ENCODE measurements at places on chromosomes 1 and 21.

GRCh38 chr21:14482165-14482564 lies 64.0 kb downstream of the SAMSN1 start:
- peak; percentile 66 for DNase-seq

DNA sequence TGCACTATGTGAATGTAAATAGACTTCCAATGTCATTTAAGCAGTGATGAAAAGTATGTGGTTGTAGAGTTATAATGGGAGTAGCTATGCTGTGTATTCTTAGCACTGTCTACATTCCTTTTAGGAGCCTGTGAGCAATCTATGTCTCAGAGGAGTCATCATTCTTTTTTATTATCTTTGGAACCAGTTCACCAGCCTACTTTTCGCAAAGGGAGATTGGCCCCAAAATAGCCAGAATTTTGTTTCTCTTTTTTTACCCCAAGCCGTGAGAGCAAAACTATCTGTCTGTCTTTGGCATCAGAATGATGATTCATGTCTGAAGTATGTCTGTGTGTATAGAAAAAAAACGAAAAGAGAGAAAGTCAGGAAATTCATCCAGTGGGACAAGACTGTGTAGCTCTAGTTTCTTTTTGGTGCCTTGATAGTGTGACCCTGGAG lies 44.2 kb downstream of the OSBPL9 start:
- no peak for DNase-seq

DNA sequence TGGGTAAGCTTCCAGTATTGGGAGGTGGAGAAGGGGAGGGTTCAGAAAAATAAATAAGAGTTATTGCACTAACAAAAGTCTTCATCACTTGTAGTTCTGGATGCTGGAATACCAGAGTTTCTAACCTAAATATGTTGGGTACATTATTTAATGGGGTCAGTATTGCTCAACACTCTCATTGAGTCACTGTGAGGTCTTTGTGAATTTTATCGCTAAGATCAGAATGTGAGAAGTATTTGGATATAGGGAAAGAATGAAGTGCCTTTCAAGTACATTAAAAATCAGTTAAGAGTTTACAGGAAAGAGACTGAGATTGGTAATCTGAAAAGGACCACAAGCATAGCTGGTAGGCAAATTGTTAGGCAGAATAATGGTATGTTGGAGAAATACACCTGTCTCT lies 8.8 kb downstream of the SNRPE start:
- DNase-seq = no peak

- no peak for DNase-seq
These were observed 21.3 kb upstream of the COL16A1 start for GRCh38 chr1:31725134-31725533.

- no peak for DNase-seq
These were observed 24.8 kb upstream of the ZMYM4 start for GRCh38 chr1:35243691-35244090.

GRCh38 chr1:93977598-93977945 lies 68.3 kb upstream of the GCLM start:
- no peak for DNase-seq

GRCh38 chr1:99004861-99005442 lies at the start of gene PLPPR5:
Gene PLPPR5, minus strand, starts transcription at chr1:99004861. Its CDS starts 190 bp downstream, at chr1:99004671.
- DNase-seq = no peak

- no peak for DNase-seq
These were observed 1.8 kb downstream of the FHL3 start for GRCh38 chr1:38003261-38004250.

- DNase-seq = no peak
These were observed 424.5 kb downstream of the NEGR1 start for GRCh38 chr1:71857862-71858261.

DNA sequence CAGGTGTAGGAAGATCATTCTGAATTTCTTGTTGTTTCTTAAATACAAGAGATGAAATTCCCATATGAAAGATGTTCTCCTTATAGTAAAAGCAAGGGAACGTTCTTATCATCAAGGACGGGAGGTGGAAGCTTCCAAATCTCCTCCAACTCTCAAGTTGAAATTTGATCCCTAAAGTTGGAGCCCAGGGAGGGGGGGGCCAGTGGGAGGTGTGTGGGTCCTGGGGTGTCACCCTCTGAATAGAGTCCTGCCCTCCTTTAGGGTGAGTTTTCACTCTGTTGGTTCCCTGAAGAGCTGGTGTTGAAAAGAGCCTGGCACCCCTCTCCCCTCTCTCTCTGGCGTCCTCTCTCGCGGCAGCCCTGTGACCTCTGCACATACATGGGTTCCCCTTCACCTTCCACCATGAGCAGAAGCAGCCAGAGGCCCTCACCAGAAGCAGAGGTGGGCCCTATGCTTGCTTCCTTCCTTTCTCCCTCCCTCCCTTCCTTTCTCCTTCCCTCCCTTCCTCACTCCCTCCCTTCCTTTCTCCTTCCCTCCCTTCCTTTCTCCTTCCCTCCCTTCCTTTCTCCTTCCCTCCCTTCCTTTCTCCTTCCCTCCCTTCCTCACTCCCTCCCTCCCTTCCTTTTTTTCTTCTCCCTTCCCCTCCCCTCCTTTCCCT lies 10.0 kb upstream of the TRIM17 start:
- no peak for DNase-seq

- DNase-seq = no peak
These were observed 36.6 kb downstream of the PLXNA2 start for GRCh38 chr1:208207388-208208131.

DNA sequence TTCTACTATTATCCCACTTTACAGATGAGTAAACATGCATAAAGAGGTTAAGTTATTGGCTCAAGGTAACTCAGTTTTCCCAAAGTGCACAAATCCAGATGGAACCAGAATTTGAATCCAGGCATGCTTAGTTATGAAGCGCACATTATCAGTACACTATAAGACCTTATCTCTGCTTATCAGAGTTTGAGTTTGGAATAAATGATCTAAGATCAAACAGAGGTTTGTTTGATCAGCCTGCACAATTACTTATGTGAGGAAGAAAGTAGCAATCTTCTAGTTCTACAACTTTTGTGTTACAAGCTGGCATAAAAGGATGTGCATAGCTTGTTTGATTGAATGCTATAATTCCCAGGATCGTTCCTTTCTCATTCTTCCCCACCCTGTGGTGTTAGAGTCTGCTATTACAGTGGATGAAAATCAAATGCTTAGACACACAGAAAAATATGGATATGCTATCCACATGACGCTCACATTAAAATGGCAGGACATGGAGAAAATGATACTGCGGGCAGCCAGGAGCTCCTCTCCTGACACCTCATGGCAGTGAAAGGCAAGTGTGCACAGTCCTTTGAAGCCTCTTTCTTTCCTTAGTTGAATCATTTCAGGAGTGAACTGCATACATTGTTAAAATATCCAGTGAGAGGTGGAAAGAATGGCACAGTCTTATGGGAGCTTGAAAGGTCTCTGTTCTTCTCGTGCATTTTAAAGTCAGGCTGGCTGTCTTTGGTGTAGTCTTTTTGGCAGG lies 23.9 kb upstream of the PBX1 start:
- DNase-seq = no peak

DNA sequence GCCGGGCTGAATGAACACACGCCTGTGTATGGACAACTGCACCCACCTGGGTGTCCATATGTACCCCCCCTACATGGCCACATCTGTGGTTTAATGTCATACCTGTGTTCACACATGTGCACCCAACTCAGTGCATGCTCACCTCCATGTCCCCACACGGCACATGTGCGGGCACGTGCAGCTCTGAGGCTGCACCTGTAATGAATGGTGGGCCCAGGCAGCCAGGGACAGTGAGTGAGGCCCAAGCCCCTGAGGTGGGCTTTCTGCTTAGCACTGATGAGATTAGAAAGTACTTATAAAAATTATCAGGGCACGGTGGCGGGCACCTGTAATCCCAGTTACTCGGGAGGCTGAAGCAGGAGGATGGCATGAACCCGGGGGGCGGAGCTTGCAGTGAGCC lies 42.5 kb upstream of the CSF3R start:
- DNase-seq = no peak

DNA sequence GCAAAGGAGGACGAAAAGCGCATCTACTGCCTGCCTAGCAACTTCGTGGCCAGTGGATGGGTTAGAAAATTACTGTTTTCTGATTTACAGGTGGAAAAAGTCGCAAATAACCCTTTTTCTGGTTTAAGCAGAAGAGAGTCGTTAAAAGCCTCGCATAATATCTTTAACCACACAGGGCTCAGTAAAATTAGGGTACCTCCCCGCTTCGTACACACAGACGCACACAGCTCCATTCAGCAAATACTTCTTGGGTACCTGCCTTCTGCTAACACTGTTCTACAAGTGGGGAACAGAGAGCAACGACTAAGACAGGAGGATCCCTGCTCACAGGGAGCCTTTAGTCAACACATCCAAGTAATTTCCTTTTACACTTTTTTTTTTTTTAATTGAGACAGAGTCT lies 704 bp downstream of the ALG6 start:
- DNase-seq = peak; percentile 3

GRCh38 chr1:6183520-6183989 lies 3.4 kb upstream of the CHD5 start:
- no peak for DNase-seq

DNA sequence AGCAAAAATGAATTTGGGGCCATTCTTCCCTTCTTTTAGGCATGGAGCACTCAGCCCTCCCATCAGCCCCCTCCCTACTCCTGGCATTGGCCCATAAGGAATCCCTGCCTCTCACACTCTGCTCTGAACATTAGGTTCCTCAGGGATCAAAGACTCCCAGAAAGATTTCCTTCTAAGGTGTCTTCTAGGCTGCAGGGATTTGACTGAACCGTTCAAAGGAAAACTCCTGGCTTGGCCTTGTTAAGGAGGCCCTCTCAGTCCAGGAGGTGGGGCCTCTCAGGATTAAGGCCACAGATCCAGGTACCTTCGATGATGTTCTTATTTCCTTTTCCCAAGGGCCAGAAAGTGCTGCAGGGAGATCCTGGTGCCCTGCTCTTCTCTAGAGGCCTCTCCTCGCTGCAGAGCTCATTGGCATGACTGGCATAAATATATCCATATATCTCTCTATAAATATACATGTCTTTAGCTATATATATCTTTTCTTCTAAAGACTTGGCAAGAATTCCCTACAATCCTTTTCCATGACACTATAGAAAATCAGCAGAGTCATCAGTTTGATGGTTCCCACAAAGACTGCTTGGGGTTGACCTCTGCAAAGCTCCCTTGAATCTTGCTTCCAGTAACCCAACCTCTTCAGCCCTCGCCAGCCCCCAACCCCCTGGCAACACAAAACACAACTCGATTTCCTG lies 59.1 kb downstream of the PLXNA2 start:
- no peak for DNase-seq

DNA sequence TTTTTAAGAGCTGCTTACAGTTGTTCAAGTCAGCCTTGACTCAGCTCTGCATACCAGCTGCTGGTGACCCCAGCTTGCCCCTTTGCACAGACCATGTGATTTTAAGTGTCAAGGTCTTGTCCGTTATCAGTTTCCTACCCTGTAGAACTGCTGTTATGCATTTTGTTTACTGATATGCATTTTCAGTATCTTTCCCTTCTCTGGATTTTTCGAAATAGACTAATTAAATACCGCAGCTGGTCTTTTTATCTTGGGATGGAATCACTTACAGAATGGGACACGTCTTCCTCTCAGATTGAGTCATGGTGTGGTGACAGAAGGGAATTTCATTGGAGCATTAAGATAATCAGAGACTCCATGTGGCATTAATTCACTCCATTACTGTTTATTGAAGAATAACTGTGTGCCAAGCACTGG lies 145.6 kb downstream of the FMN2 start:
- DNase-seq = no peak

DNA sequence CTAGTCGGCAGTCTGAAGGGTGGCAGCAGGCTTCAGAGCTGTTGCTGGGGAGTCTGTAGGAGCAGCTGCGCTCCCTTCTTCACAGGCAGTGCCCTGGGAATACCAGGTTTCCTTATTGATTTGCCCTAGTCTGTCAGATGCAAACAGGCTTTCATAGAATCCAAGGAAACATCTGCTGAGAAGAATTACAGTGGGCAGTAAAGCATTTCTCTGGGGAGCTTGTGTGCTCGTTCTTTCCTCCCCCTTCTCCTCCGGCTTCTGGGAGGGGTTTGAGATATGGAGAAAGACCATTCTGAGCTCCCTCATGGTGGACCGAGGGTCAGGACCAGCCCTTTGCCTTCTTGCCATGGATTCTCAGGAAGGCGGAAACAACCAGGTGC lies 25.4 kb upstream of the PARP1 start:
- no peak for DNase-seq

GRCh38 chr1:235434001-235434400 lies 66.8 kb downstream of the TBCE start:
- DNase-seq = no peak

GRCh38 chr1:59310549-59311250 lies 13.8 kb downstream of the FGGY start:
- no peak for DNase-seq

- no peak for DNase-seq
These were observed 112.6 kb downstream of the MACF1 start for GRCh38 chr1:39317111-39317510.

DNA sequence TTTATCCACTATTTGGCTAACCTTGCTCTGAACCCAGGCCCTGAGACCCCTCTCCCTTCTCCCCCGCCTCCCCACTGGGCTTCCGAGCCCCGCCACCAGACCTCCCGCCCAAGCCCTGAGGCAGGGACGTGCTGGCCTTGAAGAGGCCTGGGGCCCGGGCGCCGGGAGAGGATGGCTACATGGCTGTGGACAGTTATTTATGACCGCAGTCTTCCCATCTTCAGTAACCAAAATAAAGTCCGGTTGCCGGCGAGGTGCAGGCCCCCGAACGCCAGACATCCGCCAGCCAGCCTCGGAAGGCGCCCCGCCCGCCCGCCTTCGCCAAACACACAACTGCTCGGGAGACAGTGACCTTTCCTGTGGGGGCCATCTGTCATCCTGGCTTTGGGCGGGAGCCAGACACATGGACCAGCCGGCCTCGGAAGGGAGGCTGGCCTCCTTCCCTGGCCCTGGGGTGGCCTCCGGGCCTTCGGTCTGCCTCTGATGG lies 69.0 kb downstream of the DHRS3 start:
- DNase-seq = no peak

- DNase-seq = no peak
These were observed 37.7 kb downstream of the SYF2 start for GRCh38 chr1:25194572-25195020.

GRCh38 chr1:36125129-36125991 lies at the start of gene COL8A2:
Gene COL8A2, minus strand, starts transcription at chr1:36125222. Its CDS starts 24,980 bp downstream, at chr1:36100242.
- no peak for DNase-seq

- DNase-seq = no peak
These were observed 4.8 kb upstream of the CAMSAP2 start for GRCh38 chr1:200733907-200734306.

DNA sequence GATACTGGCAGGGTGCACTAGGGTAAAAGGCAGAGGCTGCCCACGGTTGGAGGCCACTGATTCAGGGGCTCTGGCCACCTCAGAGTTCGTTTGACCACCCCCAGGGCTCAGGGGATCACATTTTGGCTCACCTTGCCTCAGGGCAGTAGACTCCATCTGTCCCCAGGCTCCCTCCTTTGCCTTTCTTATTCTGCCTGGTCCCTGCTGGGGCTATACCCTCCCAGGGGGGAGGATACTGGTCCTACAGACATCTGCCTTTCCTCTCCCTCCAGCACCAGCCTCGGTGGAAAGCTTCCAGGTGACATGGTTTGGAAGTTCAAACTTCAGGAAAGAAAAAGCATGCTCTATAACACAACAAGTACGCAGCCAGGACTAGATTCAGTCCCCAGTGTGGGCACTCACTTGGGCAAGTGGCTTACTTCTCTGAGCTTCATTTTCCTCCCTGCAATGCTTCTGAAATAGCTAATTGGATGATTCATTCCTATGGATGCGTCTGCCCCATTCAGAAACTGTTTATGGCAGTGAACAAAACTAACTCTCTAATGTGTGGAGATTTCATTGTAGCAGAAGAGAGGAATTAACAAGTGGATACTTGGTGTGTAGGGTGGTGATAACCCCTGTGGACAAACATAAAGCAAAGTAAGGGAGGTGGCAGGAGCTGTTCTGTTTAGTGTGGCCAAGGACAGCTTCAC lies 154.8 kb downstream of the TRABD2B start:
- no peak for DNase-seq

- peak; percentile 53 for DNase-seq
These were observed 52.5 kb upstream of the ID3 start for GRCh38 chr1:23611601-23612327.
